ENCODE measurements at places on chromosomes 3 and 15.

DNA sequence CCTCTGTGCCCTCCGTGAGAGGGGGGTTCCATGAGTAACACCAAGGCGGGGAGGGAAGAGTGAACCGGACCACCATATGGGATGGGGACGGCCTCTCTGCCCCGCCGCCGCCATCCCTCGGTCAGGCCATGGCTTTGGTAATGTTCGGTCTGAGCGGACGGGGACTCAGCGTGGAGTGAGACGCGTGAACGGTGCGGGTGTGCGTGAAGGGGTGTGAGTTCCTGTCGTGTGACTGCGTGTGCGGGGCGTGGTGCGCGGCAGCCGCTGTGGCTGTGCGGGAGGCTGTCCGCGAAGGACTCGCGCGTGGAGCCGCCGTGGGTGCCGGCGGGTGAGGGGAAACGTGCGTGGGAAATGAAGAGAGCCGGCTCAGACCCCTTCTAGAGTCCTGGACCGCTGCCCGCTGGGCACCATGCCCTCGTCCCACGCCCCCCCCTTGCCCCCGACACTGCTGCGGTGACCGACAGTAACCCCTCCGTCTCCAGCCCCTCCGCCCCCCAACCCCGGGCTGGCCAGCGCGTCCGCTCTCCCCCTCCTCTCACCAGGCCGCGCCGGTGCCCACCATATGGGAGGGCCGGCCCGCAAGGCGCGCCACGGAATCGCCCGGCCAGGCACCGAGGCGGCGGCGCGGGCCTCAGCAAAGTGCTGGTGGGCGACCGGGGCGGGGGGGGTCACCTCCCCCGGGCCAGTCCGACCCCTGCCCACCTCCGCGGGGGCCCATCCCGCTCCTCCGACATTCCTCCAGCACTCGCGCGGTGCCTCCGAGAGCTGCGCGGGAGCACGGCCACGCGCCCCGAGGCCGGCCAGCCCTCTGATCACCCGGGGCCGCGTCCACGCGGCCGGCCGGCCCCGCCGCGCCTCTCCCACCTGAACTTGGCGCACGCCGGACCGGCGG is 589 bp downstream of the KLF15 start:
- DNase-seq: peak; percentile 55

DNA sequence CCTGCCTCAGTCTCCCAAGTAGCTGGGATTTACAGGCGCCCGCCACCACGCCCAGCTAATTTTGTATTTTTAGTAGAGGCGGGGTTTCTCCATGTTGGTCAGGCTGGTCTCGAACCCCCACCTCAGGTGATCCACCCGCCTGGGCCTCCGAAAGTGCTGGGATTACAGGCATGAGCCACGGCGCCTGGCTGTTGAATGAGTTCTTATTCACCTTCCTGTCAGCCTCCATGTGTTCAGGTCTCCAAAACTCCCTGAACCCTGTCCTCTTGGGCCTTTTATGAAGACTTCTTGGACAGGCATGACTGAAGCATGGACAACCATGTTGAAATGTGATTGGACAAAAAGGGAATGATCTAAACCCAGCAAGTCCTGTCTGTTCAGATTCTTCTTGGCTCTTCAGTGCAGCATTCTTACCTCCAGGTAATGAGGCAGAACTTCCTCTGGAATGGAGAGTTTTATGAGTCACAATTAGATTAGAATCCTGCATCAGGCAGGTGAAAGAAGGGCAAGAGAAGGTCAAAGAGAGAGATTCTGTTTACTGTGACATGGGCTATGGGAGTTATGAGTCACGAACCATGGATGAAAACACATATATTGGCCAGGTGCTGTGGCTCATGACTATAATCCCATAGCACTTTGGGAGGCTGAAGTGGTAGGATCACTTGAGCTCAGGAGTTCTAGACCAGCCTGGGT is 23.1 kb upstream of the EIF4A2 start:
- peak; percentile 91 for DNase-seq

DNA sequence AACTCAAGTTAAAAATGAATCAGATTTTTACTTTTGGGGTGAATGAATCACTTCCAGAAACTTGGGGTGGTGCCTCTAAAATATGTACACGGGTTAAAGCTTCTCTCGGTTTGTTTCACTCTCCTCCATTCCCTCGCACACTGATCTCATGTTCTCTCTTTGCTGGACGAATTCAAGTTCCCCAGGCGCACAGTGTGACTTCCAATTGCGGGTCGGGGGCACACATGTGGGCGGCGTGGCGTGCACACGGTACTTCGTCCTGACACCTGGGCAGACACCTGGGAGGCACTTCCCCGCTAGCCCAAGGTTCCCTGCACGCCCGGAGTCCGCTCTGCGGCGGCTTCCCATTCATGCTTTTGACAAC is 692 bp downstream of the SCAANT1 start:
- no peak for DNase-seq

DNA sequence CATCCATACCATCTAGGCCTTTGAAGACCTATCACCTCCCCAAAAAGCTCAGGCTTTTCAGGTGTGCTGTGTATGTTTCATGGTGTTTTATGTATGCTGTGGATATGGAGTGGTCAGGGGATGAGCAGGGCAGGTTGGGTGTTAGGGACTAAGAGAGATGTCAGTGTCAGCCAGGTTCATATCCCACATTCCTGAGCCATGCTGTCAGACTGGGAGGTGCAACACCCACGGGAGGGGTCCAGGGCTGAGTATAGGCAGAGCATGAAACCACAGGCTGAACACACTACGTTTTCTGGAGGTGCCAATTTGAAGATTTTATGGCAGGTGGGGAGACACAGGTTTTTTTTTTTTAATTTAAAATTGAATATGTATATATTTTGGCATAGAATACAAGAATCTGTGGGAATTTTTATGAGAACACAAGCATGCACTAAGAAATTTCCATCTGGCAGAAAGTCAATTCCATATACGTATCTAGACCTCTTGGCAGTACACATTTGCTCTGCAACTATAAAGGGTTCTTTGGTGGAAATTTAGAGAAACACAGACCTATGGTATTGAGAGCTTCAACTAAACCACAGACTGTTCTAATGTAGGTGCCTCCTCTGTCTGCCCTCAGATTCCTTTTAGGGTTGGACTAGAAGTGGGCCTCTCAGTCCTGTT is 101.9 kb upstream of the RNU6-1 start:
- no peak for DNase-seq

- no peak for DNase-seq
Measured at GRCh38 chr3:51176923-51177322, 208.2 kb upstream of the MANF start.

DNA sequence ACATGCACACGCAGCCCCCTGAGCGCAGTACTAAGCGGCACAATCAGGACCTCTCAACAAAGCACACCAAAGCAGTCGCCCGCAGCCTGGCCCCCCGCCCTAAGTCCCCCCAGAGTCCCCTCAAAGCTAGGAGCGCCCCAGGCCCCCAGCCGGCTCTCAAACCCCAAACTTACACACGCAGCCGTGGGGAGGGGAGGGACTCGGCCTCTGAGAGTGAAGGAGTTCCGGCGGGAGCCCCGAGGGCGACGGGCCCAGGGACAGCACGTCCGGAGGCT is 5.5 kb downstream of the GATA2 start:
- DNase-seq: no peak

GRCh38 chr3:38119821-38120692 is 16.9 kb downstream of the ACAA1 start:
- no peak for DNase-seq

GRCh38 chr3:188937389-188937788 is 234.4 kb upstream of the TPRG1 start:
- DNase-seq: no peak

- no peak for DNase-seq
Measured at GRCh38 chr3:10937141-10937825, 55.3 kb upstream of the SLC6A1 start.

- no peak for DNase-seq
Measured at GRCh38 chr3:171218069-171218468, 191.5 kb upstream of the SLC2A2 start.

GRCh38 chr3:131803113-131803512 is 231.7 kb downstream of the CPNE4 start:
- DNase-seq: no peak

DNA sequence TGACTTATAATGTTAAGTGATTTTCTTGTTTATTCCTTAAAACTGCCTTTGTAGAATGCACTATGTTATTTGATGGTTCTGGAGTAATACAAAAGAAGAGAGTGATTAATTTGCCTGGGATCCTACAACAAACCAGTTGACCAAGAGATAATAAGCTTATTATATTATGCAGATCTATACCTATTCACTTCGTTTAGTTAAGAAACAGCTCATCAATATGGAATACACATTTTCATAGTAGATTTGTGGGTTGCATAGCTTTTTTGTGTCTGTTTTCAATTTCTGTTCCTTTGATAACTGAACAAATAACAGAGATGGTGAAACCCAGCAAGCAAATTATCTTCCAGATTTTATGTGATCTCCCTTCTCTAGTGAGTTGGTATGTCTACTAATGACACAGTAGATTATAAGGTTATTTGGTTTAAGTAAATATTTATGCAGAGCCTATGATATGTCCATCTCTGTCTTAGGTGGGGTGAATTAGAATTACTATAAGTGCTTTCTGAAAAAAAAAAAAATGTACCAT is 443.3 kb upstream of the TPRG1 start:
- DNase-seq: no peak

GRCh38 chr3:165994293-165994692 is 157.1 kb upstream of the BCHE start:
- no peak for DNase-seq

- DNase-seq: no peak
Measured at GRCh38 chr3:123521179-123521969, 63.5 kb downstream of the HACD2 start.

DNA sequence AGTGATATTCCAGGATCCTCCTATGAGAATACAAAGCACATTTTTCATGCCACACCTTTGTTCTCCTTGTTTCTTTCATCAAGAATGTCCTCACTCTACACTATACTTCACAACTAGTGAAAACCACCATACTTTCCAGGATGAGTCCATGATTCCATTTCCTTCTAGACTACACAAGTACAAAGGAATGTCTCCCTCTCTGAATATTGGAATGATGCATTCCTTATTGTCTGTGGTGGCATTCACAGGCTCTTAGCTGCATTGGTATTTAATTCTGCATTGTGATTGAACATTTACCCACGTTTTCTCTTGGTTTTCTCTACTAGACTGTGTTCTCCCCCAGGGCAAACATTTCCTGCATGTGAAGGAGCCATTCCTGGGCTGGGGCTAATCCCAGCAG is 217.5 kb downstream of the RAP2B start:
- no peak for DNase-seq

DNA sequence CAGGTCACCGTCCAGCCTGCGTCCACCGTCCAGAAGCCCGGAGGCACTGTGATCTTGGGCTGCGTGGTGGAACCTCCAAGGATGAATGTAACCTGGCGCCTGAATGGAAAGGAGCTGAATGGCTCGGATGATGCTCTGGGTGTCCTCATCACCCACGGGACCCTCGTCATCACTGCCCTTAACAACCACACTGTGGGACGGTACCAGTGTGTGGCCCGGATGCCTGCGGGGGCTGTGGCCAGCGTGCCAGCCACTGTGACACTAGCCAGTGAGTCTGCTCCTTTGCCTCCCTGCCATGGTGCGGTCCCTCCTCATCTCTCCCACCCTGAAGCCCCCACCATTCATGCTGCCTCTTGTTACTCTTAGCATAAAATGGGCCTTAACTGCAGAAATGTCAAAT is 39.2 kb downstream of the BOC start:
- DNase-seq: no peak

DNA sequence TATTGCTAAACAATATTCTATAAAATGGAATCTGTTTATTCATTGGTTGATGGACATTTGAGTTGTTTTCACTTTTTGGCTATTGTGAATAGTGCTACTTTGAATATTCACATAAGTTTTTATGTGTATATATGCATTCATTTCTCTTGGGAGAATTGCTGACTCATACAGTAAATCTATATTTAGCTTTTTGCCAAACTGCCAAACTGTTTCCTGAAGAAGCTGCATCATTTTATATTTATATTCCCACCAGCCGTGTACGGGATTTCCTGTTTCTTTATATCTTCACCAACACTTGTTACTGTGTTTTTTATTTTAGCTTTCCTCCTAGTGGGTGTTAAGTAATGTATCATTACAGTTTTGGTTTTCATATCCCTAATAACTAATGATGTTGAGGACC is 12.5 kb upstream of the TCAIM start:
- DNase-seq: no peak

DNA sequence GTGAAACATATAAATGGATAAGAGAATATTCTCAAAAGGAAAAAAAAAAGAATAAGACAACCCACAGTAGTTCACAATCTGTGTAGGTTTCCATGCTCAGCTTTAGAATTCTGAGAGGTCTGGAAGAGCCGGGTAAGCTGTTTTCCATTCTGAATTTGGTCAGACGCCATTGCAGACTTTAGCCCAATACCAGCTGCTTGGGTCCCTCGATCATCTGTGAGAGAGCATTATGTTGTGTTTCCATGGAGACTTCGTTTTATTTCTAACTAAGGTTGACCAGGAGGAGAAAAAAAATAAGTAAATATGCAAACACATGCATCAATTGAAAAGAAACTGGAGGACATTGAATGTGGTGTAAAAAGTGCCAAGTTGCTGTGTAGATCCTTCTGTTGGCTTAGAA is 25.5 kb downstream of the KCNAB1 start:
- peak; percentile 21 for DNase-seq

GRCh38 chr15:92105611-92106010 is 252.1 kb downstream of the SLCO3A1 start:
- no peak for DNase-seq

DNA sequence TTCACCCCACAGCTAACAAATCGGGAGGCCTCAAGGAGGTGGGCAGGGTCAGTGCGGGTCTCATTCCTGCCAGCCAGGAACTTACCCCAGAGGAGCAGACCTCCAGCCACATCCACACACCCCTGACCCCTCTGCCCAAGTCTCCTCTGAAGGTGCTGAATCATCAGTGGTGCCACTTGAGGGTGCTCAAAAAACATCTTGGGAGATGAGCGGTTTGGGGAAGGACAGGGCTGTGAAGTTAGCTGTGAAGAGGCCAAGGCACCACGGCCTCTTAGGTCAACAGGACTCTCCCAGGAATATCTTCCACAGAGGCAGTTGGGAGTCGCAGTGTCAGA is 1.2 kb downstream of the DAPK2 start:
- DNase-seq: no peak

DNA sequence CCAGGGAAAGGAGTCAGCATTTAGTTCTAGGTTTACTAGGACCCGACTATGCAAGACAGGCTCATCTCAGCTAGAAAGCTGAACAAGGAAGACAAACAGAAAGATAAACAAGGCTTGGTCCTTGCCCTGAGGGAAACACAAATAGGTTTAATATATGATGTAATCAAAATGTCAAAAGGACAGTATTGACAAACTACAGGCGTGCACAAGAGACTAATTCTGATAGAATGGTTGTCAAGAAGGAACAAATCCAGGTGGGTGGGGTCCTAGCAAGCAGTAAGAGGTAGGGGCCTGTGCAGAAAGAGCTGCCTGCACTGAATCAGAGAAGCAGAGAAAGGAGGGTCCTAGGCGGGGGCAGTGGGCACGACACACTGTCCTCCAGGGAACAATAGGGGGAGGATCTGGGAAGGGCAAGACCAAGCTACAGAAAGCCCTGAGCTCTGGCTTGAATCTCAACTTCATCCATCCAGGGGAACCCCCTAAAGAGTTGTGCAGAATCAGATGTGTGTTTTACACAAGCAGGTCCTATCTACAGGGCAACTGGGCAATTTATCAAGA is 23.4 kb downstream of the RFTN1 start:
- peak; percentile 25 for DNase-seq

- no peak for DNase-seq
Measured at GRCh38 chr15:90749754-90750153, 32.6 kb downstream of the BLM start.

Data from DMS53 (cell line).